ENCODE measurements at places on chromosomes 12 and 14. TPM values are rescaled to one million over a fixed set of nuclear protein-coding genes. Genes with fewer than 3 reads are reported as not detected.

GRCh38 chr12:58489394-58489793 is 430.9 kb downstream of the LRIG3 start:
- DNase-seq, result no peak

DNA sequence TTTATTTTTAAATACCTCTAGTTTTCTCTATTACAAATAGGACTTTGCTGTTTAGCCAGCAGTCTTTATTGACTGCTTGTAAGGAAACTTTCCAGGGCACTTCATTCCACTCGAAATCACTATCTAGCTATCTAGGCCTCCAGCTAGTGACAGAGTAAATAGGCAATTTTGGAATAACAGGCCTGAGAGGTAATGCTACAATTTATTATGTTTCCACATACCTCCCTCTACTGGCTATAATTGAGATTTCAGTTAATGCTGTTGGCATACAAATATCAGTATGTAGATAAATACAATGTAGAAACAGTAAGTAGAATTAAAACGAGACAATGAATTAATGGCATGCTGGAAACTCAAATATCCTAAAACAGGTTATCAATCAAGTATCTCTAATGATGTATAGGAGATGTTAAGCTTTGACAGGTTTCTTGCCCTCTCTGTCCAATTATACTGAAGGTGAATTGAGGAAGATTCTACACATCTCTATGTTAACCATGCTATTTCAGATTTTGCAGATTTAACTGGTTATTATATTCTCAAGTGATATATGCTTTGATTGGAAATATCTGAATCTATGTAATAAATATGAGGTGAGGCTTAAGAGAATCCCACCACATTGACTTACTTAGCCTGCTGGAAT is 7.2 kb downstream of the DTD2 start:
- no peak for DNase-seq

DNA sequence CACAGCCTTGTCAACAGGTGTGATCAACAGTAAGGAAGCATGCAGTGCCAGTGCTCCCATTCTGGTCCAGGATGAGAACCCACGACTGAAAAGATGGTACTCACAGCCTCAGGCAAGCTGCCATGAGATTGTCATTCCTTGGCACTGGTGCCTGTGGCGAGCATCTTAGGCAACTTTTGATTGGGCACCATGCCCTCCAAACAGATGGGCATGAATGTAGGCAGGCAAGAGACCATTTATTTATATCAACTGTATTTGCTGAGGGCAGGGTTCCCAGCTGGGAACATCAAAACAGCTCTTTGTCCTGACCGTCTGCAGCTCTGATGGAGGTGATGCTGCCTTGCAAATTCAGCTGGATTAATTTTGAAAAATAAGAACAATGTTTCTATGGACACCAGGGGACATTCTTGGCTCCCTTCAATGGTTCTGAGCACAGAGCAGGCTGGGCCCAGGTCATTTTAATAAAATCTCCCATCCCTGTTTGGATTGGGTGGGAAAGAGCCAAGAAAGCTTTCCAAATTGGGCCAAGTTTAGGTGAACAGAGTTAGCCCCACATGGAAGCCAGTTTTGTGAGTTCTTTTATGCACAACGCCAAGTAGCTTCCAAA is 522.5 kb downstream of the RMST start:
- no peak for DNase-seq

DNA sequence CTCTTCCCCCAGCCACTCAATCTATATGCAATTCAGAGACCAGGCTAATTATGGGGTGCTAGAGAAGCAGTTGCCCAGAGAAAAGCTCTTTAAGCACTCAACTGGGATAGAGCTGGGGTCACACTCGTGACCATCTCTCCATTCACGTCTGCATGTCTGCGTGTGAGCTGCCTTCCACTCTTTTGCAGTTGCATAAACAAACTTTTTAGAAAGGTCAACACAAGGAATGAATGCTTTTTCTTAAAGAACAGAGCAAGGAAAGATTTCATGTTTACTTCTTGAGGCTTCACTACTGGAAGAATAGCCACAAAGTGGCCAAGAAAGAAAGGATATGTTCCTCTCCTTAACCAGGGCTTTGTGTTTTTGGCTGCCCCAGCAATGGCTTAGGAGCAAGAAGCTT is 151.1 kb downstream of the SAMD4A start:
- no peak for DNase-seq

GRCh38 chr12:118337194-118337838 is 35.4 kb downstream of the TAOK3 start:
- no peak for DNase-seq

DNA sequence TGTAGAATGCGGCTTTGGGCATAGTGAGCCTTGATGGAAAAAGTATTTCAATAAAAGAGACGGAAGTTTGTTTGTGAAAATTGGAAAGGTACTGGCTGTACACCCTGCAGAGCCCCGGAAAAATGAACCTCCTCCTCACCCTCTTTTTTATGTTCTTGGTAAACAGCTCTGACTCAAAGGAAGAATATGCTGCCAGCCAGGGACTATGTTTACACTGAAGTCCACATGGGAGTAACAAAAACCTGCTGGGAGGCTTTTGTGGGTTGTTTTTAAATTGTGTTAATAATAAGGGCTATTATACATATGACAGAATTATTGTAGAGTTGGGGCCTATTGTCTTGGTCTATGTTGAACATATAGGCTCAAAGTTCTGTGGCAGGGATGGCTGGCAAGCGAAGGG is 70.7 kb downstream of the TTC8 start:
- DNase-seq, result no peak

GRCh38 chr14:57526942-57527341 is 33.3 kb upstream of the CCDC198 start:
- DNase-seq, result no peak

DNA sequence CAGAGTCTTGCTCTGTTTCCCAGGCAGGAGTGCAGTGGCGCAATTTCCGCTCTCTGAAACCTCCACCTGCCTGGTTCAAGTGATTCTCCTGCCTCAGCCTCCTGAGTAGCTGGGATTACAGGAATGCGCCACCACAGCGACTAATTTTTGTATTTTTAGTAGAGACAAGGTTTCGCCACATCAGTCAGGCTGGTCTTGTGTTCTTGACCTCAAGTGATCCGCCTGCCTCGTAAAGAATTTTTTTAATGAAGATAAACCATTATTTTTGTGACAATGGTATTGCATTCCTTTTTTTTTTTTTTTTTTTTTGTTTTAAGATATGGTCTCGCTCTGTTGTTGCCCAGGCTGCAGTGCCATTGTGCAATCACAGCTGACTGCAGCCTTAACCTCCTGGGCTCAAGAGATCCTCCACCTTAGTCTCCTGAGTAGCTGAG is 25.8 kb downstream of the ACVR1B start:
- DNase-seq, result no peak

DNA sequence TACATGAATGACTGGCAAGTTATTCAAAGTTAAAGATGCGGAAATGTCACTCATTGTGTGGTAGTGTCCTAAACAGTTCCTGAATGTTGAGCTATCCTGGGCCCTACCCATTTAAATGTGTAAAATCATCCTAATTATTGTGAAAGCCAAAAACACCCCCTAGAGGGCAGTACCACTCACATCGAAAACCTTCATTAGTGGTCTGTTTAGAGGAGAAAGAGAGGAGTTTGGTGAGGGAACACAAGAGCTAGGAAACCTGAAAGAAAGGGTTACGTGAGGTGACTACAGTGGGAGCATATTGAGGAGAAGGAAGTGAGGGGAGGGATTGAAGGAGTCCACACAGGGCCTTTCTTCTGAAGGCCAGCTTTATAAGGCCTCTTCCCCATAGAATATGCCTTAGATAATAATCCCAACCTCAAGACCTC is 2.5 kb upstream of the TEP1 start:
- no peak for DNase-seq

DNA sequence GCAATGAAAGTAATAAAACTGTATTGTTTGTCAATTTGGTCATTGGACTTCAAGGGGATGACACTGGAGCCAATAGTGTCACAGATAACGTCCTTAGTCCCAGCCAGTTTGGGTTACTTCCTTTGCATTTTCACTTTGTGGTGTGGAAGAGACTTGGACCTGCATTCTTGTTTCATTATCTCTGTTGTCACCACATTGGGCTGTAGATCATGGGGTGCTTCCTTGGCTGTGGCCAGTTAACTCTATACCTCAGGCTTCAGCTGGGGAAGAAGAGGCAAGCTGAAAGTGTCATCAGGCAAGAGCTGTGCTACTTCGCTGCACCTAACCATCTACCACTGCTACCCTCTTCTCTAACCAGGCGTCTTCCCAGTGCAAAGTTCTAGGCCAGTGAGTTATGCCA is 15.1 kb upstream of the CISTR start:
- DNase-seq, result no peak

- no peak for DNase-seq
Measured at GRCh38 chr12:99453836-99454538, 193.6 kb upstream of the GARIN6 start.

- no peak for DNase-seq
Measured at GRCh38 chr14:106038263-106038662, 511.9 kb downstream of the TMEM121 start.

GRCh38 chr14:96125536-96125935 is 79.1 kb upstream of the BDKRB2 start:
- no peak for DNase-seq

DNA sequence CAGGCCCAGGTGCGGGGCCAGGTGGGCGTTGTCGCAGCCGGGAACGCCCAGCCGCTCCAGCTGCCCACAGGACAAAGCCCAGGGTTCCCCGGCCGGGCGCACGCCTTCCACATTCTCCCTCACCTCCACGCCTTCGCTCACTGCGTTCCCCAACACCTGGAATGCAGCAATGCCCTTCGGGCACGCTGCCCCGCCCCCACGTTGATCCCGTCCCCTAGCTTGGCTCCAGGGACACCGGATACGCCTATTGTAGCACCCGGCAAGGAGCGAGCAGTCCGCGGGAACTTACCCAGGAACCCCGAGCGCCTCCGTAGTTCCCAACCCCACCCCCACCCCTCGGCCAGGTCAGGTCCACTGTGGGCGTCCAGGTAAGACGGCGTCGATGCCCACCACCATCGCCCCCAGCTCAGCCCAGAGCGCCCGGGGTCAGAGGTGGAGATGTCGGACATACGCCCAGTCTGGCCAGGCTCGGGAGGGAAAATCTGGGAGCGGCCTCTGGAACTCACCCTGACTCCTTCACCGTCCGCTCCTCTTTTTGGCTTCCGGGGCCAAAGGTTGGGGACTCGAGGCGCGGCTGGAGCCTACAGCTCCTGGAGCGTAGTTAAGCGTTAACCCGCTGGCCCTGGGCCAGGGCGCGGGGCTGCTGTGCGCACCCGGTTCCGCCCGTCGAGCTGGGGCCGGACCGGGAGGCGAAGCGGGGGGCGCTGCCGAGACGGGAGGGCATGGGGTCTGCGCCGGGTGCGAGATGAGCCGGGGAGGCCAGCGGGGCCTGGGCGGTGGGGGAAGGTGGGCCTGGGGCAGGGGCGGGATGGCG is 594 bp upstream of the CEP170B start:
- DNase-seq, result peak; percentile 86

GRCh38 chr12:48247181-48247966 is 44.3 kb upstream of the OR10AD1 start:
- DNase-seq, result no peak

GRCh38 chr12:47870175-47870781 is 34.5 kb downstream of the VDR start:
- no peak for DNase-seq

- no peak for DNase-seq
Measured at GRCh38 chr12:48512855-48513254, 12.6 kb upstream of the OR8S1 start.

- no peak for DNase-seq
Measured at GRCh38 chr12:74794522-74794921, 256.9 kb downstream of the ATXN7L3B start.

GRCh38 chr14:36508418-36509068 is 11.5 kb downstream of the NKX2-1 start:
- no peak for DNase-seq

DNA sequence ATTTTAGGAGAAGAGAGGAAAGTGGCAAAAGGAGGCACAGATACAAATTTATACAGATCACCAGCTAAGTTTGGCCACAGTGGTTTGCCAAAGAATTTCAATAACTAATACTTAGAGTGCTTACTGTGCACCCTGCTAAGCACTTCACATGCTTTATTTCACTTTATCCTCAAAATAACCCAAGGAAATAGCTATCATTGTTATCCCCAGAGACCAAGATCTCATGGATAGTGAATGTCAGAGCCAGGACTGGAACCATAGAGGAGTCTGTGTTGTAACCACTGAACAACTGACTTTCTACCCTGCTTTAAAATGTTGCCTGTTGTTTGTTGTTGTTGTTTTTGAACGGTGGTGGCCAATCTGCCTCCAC is 1.3 kb upstream of the TCP11L2 start:
- DNase-seq, result no peak

GRCh38 chr12:6613015-6613775 is 6.0 kb upstream of the CHD4 start:
- peak; percentile 62 for DNase-seq

- peak; percentile 11 for DNase-seq
Measured at GRCh38 chr14:103905842-103906456, 22.3 kb upstream of the TDRD9 start.

DNA sequence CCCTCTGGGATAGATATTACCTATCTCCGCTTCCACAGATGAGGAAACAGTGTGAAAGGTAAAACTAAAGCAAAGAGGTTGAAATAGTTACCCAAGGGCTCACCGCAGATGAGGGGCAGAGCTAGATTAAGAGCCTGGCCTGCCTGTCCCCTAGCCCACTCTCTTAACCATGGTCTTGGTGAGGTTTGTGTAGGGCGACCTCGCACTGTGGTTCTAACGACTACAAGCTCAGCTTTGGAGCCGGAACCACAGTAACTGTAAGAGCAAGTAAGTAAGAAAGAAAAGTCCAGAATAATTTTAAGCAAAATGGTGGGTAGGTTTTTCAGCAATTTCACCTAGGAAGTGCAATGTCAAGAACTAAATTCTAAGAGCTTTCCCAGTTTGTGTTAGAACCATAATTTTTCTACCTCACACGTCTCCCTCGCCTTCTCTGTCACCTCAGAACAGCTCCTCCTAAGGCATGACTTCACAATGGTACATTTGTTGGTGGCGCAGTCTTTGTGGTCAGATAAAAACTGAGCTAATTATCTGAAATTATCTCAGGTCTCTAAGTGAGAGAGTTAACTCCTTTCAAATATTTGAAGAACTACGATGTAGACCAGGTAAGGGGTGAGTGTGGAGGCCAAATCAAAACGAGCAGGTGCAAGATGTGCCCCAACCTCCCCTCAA is 64.8 kb downstream of the DAD1 start:
- DNase-seq, result no peak

P2RX2 gene
- polyA plus RNA-seq, result 12.0 TPM

ARHGDIB gene
- polyA plus RNA-seq, result 25.8 TPM

RD3L gene
- polyA plus RNA-seq, result not detected

DENND5B gene
- polyA plus RNA-seq, result 2.7 TPM

ALX1 gene
- not detected for polyA plus RNA-seq

GNB3 gene
- polyA plus RNA-seq, result 6.2 TPM

ATL1 gene
- polyA plus RNA-seq, result 3.5 TPM

TAS2R30 gene
- not detected for polyA plus RNA-seq

All from pancreas (tissue), 10 donors.